ENCODE measurements at places on chromosomes 4 and X.

DNA sequence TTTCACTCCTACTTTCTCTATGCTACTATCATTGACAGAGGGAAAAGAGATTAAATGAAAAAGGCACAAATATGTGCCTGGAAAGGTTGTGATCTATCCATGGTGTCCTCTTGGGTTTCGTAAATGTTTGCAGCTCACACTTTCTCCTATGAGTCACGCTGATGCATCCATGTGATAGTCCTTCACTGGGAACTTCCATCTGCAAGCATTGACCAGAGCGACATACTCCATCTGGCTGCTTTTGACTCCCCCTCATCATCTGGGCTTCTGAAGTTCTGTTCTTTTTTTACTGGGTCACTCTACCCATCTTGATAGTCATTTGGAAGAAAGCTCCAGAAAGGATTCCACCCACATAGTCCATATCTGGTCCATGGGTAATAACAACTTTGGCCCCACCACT is 84.7 kb upstream of the NDST3 start:
- DNase-seq, result no peak

DNA sequence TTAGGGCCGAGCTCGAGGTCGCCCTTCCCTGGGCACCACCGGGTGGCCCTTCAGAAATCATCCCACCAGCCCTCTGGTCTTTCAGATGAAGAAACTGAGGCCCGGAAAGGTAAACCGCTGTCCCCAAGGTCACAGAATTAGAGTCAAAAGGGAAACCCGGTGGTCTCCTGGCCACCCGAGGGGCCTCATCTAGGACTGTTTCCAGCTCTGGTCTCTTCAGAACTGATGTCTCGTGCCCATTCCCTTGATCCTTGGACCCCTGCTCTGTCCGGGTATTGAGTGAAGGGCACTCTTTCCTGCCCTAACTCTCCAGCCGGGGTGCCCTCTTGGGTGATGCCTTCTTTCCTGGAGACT is 841 bp downstream of the HTRA3 start:
- DNase-seq, result no peak

DNA sequence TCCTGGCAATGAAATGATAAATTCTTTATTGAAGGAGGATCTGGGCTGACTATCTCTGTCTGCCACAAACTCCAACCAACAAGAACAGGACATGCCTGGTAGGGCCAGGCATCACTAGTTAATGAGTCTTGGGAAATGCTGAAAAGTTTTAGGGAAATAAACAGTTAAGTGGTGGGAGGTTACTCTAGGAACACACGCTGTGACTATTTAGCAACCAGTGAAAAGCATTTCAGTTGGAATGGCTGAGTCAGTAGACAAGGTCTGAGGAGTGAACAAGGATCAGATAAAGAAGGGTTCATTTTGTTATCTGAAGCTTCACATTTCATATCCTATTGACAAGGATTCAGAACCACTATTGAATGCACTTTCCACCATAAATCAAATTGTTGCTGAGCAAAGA is 394.9 kb upstream of the BOD1L1 start:
- no peak for DNase-seq

- DNase-seq, result no peak
These were observed 812.3 kb upstream of the FRG1 start for GRCh38 chr4:189128341-189128740.

- no peak for DNase-seq
These were observed 180.2 kb downstream of the RBM46 start for GRCh38 chr4:154961263-154961662.

- no peak for DNase-seq
These were observed 71.8 kb upstream of the EXOC1L start for GRCh38 chr4:55747793-55748192.

DNA sequence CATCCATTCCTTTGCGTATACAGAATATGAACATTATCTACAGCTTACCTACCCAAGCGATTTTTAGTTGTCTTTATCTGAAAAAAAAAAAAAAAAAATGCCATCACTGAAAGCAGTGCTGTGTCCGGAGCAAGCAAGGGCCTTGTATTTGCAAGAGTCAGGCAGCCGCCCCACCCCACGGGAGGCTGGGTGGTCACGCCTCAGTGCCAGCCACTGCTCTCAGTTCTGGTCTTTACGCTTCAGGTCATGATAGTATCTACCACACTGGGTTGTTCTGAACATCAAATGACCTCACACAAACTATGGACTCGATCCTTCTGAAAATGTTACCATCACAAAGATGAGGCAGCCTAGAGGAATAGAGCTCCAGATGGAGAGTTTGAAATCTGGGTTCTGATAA is 62.7 kb upstream of the HELT start:
- DNase-seq, result no peak

GRCh38 chrX:3521396-3521795 is 174.9 kb upstream of the MXRA5 start:
- DNase-seq, result no peak

DNA sequence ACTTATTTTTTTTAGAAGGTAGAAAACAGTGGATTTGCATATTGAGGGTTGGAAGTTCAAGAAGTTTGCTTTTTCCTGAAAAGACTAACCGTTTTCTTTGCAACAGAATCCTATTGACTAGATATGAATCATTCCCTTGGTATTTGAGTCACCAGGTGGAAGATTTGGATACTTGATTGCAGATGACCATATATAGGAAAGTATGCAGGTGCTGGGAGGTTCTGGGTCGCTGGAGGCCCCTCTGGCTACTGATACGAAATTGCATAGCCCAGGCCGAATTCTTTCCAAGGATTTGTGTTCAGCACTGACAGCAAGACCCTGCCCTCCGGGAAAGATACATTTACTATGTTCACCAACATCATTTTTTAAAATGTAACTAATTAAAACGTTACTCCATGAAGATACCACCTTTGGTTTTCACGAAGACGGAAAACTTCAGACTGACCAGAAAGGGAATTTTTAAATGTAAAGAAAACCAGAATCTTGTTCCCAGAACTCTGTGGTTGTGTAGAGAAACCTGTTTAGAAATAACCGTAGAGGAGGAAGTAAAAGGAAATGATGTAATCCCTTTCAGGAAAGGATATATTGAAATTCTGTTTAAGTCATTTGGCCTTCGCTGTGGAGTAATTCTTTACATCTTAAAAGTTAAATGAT is 946 bp downstream of the ANXA3 start:
- DNase-seq, result no peak

All from stimulated activated effector memory CD8-positive, alpha-beta T cell treated with anti-CD3 and anti-CD28 coated beads, Interleukin-12 subunit alpha, Interleukin-12 subunit beta, amount 100 ng/mL, for 72 hours (primary cell).